RCC 7860 (cell line): ENCODE measurements at places on chromosomes 5 and 9.

GRCh38 chr9:11931751-11932150 lies 761.4 kb upstream of the TYRP1 start:
- DNase-seq: no peak

DNA sequence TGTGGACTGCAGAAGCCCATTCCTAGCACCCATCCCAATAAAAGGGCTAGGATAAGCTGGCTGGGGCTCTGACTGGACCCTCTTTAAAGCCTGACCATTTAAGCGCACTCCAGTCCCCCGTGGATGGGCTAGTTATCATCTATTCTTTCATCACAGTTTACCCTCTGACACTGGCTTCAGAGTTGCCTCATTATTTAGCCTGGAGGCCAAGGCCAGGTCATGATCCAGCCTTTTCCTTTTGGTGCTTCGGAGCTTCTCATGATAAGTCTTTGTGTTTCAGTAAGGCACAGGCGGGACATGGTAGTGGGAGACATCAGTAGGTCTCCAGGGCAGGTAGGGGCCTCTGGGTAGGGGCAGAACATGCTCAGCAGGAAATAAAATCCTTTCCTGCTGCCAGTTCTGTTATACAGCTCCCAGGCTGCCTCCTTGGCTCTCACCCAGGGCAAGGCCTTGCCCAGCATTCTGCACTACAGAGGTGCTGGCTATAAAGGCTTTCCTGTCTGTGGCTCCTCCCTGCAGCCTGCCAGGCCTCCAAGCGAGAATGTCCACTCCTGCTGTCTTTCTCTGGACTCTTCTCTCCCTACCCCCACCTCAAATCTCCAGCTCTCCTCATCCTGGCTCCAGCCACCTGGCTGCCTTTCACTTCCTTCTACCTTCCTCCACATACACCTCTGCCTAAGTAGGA lies 128.8 kb downstream of the FSTL4 start:
- no peak for DNase-seq

- DNase-seq: no peak
These were observed 57.7 kb upstream of the SHB start for GRCh38 chr9:38126730-38127129.

- DNase-seq: no peak
These were observed 34.7 kb upstream of the GARNL3 start for GRCh38 chr9:127229691-127230417.

- DNase-seq: peak; percentile 75
These were observed 235.7 kb downstream of the CDK5RAP2 start for GRCh38 chr9:120344230-120344629.

DNA sequence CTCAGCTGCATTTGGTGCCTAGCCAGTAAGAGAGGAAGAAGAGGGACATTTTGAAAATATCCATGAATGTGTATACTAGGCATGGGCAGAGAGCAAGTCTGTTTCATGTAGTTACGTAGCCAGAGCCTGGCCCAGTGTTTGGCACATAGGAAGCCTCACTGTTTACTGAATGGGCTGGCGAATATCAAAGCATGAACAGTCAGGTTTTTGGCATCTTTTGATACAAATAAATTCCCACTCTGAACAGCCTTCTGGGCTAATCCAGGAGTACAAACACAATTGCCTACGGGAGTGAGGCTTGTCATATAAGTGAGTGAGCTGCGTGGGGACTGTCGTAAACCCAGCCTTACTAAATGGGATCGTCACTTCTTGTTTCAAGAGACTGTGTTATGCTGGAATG lies 253.1 kb upstream of the PANK3 start:
- no peak for DNase-seq

- DNase-seq: no peak
These were observed 207.9 kb upstream of the EFNA5 start for GRCh38 chr5:107878661-107879060.

DNA sequence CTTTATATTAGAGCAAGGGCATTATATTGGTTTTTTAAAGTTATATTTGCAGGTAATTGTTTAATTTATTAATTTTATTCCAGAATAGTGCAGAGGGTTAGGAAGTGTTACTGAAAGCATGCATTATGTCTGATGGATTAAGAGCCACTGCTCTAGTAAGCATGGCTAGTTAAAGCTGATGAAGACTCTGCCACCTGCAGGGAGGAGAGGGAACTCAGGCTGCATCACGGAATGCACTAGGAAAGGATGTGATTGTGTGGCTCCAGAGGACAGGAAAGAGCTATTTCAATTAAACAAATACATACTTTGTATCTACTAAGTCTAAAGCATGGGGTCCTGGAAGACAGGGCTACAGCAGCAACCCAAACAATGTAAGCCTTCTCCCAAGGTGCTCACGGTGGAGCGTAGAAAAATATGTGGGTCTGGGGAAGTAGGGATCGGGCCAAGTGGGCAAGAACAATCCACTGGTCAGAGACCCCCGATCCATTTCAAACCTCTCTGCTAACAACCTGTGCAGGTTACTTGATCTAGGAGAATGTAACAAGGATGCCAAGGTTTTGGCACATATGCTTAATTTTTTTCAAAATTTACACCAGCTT lies 15.3 kb upstream of the GRXCR2 start:
- peak; percentile 45 for DNase-seq

DNA sequence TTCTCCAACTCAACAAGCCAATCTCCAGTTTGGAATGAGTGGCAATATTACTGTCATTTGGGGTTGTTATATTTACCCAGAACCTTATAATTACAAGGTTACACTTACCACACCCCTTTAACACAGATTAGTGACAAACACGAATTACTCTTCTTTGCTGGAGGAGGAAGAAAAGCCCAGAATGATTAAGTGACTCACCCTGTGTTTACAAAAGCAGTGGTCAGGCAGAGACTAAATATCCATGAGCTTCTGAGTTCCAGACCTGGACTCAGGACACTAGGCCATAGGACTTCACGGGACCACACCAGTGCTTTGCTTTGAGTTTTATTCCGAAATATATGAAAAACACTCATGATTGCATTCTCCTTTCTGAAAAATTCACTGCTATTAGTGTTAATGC lies 370.8 kb downstream of the TLE1 start:
- DNase-seq: peak; percentile 16

- DNase-seq: no peak
These were observed 102.6 kb downstream of the RGS3 start for GRCh38 chr9:113566016-113566711.
